ENCODE measurements at places on chromosomes 11 and 22.
A peak's percentile ranks its signal among the peaks of the same experiment; 100 is the strongest.

DNA sequence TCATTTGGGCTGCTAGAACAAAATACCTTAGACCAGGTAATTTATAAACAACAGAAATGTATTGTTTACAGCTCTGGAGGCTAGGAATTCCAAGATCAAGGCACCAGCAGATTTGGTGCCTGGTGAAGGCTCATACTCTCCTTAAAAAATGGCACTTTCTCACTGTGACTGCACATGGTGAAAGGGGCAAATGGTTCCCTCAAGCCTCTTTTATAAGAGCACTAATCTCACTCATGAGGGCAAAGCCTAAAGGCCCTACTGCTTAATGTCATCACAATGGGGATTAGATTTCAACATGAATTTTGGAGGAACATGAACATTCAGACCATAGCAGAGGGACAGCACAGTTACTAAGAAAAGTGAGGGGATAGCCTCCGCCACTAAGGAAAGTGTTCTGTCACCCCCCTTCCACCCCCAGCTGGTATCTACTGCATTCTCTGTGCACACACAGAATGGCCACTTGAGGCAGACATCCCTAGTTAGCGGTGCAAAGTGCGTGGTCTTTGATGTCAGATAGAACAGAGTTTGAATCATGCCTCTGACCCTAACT lies 47.2 kb upstream of the CEP295 start:
- no peaks in the 10 kb centered on the region for H3K27me3 ChIP-seq
- H3K36me3 ChIP-seq = no peaks in the 10 kb centered on the region
- H3K27ac ChIP-seq = no peak overlapping the region
- no peak overlapping the region for H3K4me3 ChIP-seq
- no peak for DNase-seq

DNA sequence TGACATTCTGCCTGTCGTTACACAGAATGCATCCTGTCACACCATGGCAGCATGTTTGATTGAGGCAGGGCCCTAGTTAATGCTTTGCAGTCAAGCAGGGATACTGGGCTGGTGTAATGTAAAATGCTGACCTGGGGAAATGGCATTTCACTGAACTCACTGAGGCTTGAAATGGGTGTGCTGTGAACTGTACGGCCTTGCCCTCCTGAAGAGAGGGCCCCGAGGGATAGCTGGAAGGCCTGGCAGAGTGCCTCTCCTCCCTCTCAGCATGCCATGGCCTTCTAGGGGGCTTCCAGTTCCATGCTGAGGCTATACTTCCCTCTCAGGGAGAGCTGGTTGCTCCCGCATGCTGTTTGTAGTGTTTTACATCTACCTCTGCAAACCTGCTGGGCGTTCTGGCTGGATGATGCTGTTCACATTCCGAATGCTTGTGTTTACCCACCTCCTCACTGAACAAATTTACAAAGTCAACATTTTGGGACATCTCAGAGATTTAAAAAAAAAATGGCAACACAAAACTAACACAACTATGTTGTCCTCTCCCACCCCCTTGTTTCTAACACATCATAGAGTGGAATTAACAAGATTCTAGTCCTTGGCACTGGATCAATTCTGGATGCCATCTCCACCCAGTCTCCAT lies 416.7 kb upstream of the CADM1 start:
- H3K36me3 ChIP-seq = no peaks in the 10 kb centered on the region
- no peak overlapping the region for H3K4me3 ChIP-seq
- H3K27ac ChIP-seq = no peak overlapping the region
- no peaks in the 10 kb centered on the region for H3K4me1 ChIP-seq
- no peaks in the 10 kb centered on the region for H3K27me3 ChIP-seq
- peak; percentile 42 for DNase-seq

- no peak for DNase-seq
- H3K36me3 ChIP-seq = no peaks in the 10 kb centered on the region
- H3K4me3 ChIP-seq = no peak overlapping the region
- H3K4me1 ChIP-seq = peaks cover 10% of the 10 kb centered on the region
- no peak overlapping the region for H3K27ac ChIP-seq
These were observed 1.9 kb downstream of the ANKRD54 start for GRCh38 chr22:37842015-37842793.

- no peak overlapping the region for H3K27ac ChIP-seq
- H3K4me1 ChIP-seq = no peaks in the 10 kb centered on the region
These were observed 48.4 kb upstream of the MICAL2 start for GRCh38 chr11:12061851-12062560.

DNA sequence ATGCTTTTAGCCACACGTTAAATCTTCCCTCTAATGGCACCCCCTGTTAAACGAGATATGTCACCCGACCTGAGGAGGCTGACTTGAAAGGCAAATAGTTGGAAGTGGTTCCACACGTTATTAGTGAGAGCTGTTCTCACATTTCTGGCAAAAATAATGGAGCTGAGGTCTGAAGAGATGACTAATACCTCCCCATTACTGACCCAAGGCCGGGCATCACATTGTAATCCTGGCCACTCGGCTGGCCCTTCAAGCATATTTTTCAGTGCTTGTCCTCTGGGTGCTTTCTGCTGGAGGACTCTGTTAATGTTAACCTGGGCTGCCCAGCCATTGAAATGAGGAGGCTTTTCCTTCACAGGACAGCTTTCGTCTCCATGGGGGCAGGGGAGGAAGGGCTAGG lies 260.0 kb upstream of the CADM1 start:
- no peaks in the 10 kb centered on the region for H3K36me3 ChIP-seq
- no peak overlapping the region for H3K27ac ChIP-seq
- no peaks in the 10 kb centered on the region for H3K27me3 ChIP-seq
- DNase-seq = no peak
- no peak overlapping the region for H3K4me3 ChIP-seq

DNA sequence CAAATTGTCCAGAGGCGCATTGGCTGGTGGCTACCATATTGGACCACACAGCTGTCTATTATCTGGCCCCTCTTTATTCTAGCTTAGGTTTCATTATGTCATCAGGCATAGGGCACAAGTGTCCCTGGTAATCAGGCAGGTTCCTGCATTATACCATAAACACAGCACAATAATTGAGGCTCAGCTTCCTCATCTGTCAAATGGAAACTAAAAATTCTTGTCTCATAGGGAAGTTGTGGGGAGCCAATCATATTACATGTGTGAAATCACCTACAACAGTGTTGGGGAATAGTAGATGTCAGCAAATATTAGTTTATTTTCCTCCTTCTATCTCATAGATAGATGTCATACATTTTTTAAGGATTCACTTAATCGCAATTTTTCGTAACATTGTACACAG lies 231.0 kb upstream of the SORL1-AS1 start:
- no peaks in the 10 kb centered on the region for H3K4me1 ChIP-seq
- no peak for DNase-seq
- H3K36me3 ChIP-seq = no peaks in the 10 kb centered on the region
- no peaks in the 10 kb centered on the region for H3K27me3 ChIP-seq
- H3K27ac ChIP-seq = no peak overlapping the region
- H3K4me3 ChIP-seq = no peak overlapping the region

GRCh38 chr11:121191818-121192217 lies 90.8 kb downstream of the TECTA start:
- no peak overlapping the region for H3K4me3 ChIP-seq
- H3K36me3 ChIP-seq = no peaks in the 10 kb centered on the region
- H3K4me1 ChIP-seq = no peaks in the 10 kb centered on the region
- no peaks in the 10 kb centered on the region for H3K27me3 ChIP-seq
- DNase-seq = no peak

DNA sequence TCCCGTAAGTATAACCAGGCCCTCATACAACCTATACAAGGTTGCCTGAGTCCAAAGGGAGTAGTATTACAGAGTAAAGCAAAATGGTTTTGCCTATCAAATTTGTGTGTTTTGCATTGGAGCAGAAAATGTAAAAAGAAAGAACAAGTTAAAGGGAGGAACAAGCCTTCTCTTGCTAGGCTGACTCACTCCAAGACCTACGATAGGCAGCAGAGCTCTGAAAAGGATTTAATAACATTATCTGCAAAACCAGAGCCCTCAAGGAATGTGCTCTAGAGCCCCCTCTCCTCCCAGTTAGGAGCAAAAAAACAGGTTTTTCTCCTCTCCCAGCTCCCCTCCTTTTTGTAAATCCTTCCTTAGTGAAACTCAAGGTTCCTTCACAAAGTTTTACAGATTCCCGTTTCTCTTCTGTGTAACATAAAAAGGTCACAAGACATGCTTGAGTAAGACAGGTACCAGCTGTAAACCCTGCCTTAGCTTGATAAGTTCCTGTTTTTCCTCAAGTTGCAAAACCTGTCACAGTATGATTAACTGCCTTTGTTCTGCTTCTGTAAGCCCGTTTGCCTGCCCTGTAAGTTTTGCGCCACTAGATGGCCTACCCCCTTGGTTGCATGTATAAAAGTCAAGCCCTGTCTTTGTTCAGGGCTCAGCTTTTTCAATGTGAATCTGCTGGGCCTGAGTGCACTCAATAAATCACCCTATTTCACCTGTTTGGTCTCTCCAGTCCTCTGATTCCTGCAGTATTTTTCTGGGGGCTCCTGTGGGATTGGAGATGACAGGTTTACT lies 498.2 kb downstream of the KCNA4 start:
- no peaks in the 10 kb centered on the region for H3K36me3 ChIP-seq
- H3K4me3 ChIP-seq = no peak overlapping the region
- no peak for DNase-seq
- H3K27ac ChIP-seq = no peak overlapping the region

DNA sequence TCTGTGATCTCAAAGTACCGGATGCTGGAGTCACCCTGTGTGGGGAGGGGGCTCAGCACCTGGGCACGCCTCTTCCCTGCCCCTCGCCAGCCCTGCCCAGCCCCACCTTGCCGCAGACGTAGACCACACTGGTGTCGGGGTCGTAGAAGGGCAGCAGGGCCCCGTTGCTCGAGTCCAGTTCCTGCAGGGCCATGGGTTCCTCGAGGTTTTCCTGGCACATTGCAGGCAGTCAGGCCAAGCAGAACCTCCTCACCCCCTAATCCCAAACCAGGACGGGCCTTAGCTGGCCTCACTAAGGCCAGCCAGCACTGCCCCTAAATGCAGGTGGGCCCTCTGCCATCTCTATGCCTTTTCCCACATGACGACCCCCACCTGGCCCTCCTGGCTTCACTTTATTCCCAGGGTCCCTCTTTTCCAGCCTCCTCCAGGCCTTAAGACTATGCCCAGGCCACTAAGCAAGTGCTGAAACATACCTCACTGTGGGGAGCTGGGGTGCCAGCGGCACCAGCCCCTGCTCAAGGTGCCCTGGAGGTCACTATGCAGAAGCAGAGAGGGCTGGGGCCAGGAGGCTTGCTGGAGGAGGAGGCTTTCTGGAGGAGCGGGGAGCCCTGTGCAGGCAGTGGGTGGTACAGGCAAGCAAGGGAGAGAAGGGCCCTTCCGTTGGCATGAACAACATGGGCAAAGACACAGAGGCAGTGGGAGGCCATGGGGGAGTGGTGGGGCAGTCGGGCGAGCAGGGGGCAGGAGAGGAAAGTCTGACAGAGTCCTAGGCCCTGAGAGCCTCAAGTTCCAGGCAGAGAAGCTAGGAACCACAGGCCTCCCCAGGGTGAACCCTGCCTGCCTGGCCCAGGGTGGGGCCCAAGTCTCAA lies 2.8 kb downstream of the CORO1B start:
- no peaks in the 10 kb centered on the region for H3K4me1 ChIP-seq
- no peak overlapping the region for H3K4me3 ChIP-seq
- H3K36me3 ChIP-seq = peaks cover 12% of the 10 kb centered on the region
- DNase-seq = no peak
- no peaks in the 10 kb centered on the region for H3K27me3 ChIP-seq

DNA sequence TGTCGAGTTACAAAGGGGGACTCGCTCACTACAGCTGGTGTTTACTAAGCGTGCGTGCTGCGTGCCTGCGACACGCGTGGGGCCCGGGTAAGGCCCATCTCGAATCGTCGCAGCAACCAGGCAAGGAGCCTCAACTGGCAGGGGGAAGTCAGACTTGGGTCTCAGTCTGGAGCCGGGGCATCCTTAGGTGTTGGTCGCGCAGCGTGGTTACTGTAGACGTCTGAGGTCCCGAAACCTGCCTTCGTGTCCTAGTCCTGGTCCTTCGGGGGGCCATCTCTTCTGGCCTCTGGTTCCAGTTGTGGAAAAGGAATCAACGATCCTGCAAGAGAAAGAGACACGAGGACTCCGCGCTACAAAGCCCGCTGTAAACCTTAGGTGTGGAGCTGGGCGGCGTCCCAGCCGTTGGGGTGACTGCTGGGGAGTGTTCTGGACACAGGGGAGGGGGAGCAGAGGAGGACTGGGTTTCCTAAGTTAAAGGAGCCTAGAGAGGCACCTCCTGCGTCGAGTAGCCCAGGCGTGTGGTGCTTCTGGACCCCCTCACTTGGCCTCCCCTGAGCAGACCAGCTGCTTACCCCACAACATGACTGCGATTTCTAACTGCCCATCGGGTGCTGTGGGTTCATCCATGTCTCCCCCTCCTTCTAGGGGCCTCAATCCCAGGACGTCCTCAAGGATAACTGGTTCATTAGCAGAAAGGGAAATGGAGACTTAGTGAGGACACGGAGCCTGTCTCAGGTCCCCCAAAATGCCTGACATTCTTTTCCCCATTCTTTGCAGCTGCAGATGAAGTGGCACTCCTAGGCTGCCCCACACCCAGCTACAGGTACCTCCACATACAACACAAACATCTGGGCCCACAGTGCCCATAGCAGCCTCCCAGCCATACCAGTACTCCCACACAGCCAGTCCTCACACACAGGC lies 4.9 kb upstream of the WNT11 start:
- no peaks in the 10 kb centered on the region for H3K36me3 ChIP-seq
- peak overlapping the region; percentile 61 for H3K4me3 ChIP-seq
- no peaks in the 10 kb centered on the region for H3K27me3 ChIP-seq
- no peak for DNase-seq
- H3K27ac ChIP-seq = no peak overlapping the region

DNA sequence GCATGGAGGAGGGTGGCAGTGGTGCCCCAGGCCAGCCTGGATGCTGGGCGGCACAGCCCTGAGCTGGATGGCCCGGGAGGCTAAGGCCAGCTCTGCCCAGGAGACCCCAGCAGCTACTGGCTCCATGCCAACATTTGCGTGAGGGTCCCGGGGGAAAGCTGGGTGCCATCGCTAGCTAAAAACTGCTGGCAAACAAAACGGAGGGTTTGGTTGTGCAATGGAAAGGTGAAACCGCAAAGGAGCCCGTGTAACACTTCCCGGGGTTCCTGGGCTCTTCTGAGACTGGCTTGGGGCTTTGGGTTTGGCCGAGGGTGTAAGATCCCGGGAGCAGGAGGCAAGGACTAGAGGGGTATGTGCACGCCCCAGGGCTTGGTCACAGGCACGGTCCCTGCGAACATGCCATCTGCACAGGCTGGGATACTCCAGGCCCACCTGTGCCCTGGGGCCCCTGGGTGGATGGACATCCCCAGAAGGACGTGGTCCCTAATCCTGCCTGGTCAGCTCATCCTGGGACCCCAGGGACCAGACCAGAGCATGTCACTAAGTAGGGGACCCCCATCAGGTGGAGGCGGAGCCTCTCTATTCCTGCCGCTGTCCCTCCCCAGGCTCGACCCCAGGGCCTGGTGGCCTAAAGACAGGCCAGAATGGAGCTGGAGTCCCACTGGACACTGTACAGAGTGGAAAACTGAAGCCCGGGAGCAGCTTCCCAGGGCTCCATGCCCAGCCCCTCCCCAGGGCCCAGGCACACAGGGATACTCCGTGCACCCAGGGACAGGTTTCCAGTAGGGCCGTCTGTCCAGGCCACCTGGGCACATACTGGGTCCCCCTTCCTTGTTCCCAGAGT lies 44.6 kb downstream of the IGF2 start:
- no peaks in the 10 kb centered on the region for H3K27me3 ChIP-seq
- H3K4me1 ChIP-seq = peaks cover 28% of the 10 kb centered on the region
- no peaks in the 10 kb centered on the region for H3K36me3 ChIP-seq

- no peak for DNase-seq
- no peaks in the 10 kb centered on the region for H3K4me1 ChIP-seq
- H3K36me3 ChIP-seq = no peaks in the 10 kb centered on the region
- no peak overlapping the region for H3K4me3 ChIP-seq
These were observed 1790.8 kb downstream of the LRRC4C start for GRCh38 chr11:39668640-39669039.

GRCh38 chr11:43399983-43400630 lies 41.4 kb downstream of the TTC17 start:
- no peak for DNase-seq
- no peak overlapping the region for H3K4me3 ChIP-seq
